ENCODE measurements at places on chromosomes 5 and 9.

- no peak for DNase-seq
These were observed 67.8 kb downstream of the PTCD2 start for GRCh38 chr5:72387985-72388384.

DNA sequence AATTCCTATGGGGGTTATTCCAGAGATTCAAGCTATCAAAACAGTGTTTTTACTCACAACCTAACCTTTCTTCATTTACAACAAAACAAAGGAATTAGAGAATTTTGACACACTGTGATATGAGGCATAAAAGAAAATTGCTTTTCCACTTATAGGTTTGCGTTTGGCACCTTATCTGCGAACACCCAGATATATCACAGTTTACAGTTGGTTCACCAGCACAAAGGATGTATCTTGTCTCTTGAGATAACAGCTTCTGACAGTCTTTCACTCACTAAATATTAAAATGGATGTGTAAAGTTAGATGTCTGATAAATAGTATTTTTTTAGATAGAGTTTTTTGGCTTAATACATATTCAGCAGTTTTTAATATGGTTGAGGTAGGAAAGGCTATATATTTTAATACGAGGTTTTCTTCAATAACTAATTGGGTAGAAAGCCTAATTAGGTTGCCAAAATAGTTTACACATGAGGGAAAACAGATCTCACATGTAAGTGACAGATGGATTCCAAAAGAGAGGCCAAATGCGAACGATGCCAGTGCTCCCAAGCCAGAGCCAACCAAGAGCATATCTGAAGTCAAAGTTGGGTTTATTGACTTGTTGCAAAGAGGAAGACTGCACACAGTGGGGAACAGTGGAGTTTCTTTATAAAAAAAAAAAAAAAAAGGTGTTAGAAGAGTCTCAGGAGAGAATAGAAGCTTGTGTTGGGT, 1495.2 kb downstream of the MAT2B start:
- DNase-seq: no peak

- DNase-seq: no peak
These were observed 409.4 kb downstream of the DMRTA1 start for GRCh38 chr9:22855980-22856379.

DNA sequence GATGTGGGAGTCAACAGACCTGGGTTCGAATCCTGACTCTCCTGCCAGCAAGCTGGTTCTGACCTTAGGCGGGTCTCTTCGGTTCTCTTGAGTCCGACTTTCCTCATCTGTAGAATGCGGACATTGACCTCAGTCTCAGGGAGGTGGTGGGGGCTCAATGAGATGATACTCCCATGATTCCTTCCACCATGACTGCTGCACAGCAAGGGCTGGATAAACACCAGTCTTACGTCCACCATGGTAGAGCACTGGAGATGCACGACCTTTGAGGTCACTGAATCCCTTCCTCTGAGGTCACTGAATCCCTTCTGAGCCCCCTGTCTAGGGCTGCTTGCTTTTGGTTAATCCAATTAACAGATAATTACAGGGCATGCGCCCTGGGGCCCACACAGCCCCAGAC, 12.5 kb upstream of the SMIM23 start:
- DNase-seq: no peak

DNA sequence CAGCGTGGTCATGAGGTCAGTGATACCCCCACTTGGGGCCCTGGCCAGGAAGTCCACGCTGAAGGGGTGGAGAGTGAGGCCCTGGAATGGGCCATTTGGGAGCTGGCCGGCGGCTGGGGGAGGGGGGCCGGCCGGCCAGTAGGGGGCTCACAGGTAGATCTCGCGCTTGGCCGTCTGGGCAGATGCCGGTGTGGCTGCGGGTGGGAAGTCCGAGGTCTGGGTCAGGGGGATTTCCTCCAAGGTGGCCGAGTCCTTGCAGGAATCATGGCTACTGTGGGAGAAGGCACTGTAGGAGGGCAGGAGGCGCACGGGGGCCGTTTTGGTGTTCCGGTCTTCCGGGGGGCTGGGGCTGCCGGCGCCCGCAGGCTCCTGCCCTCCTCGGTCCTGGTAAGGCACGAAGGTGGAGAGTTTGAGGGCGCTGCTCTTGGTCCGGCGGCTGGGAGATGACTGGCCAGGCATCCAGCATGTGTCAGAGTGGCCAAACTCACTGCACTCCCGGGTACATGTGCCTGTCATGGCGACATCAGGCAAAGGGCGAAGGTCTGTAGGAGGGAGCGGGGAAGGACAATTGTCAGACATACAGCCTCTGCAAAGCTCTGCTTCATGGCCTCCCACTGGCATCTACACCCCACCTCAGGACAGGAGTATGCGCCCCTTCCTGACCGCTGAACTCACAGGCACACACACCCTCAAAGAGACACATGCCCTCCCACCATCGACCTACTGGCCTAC, 24.1 kb downstream of the PCDH1 start:
- no peak for DNase-seq

DNA sequence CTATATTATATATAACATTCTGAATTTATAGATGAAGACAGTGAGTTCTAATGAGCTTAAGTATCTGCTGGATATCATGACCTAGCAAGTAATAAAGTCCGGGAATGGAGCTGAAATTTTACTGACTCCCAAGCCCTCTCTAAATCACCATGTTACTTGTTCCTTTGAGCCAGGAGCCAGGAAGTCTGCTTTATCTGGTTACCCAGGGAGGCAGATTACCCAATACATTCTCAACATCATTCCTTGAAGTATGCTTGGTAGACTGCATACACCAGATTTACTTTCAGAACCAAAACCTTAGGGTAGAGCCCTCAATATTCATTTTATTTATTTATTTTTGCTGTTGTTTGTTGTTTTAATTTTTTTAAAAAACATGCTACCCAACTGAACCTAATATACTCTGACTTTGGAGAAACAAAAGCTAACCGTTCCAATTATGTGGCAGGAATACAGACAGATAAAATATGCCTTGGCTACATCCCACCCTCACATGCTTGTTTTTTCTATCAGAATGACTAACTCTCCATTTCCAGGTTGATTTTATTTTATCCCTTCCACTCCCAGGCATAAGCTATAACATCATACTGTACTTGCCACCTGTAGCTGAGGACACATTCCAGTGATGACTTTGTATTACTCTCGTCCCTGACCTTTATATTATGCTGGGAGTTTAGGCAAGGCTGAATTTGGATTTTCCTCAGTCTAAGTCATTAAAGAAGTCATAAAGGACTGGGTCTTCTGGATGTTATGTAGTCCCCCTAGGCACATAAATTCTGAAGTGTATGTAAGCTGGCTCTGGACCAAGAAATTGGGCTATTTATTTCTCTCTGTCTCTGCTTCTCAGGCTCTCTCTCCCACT, 82.0 kb downstream of the YIPF5 start:
- no peak for DNase-seq

- no peak for DNase-seq
These were observed 2.1 kb upstream of the SIT1 start for GRCh38 chr9:35652829-35653209.

DNA sequence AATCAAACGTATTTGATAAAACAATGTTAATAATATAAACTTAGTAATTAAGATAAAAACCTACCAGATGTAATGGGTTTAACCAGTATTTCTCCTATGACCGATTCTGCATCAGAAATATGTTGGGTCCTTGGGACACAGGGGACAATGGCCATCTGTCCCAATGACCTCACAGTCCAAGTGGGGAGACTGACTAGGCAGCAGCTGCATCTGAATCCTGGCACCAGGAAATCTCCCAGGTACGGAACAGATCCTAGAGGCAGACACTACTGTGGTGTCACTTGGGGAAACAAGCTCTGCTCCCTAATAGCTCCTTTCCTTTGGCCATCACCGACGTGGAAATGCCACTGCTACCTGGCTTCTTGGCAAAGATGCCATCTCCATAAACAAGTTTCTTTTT, 81.8 kb upstream of the SARDH start:
- no peak for DNase-seq

- DNase-seq: no peak
These were observed 29.2 kb upstream of the TGFBI start for GRCh38 chr5:135999406-136000139.

GRCh38 chr9:134981829-134982228, 64.1 kb upstream of the FCN1 start:
- DNase-seq: no peak

GRCh38 chr9:136624184-136624951, 38.3 kb upstream of the EGFL7 start:
- no peak for DNase-seq

DNA sequence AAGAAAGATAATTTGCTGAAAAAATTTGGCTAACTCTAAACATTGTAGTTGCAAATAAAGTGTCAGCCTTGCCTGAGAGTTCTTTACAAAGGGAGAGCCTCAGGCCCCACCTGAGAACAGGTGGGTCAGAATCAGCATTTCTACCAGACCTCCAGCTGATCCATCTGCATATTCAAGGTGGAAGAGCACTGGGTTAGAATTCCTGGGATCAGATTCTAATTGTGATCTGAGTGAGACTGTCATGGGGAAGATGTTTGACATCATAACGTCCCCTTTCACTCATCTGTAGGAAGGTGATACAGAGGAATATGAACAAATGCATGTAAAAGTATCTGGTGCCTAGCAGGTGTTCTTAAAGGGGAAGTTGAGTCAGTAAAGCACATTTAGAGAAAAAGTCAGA, 54.6 kb downstream of the FBXL7 start:
- DNase-seq: no peak

DNA sequence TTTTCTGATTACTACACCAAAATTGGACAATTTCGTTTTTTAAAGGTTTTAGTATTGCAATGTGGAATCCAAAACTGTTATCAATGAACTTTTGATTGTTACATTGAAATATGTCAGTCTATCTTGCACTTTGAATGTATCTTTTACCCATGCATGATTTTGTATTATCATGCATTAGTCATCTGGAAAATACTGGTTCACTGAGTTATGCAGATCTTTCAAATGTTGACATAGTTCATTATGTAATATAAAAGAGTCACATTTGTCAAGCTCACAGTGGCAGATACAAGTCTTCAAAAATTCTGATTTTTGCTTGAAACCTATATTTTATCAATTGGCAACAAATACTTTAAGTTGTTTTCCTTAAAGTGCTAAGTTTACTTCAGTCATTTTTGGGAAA, 85.2 kb downstream of the NR3C1 start:
- DNase-seq: no peak

GRCh38 chr5:179153341-179153901, 93.2 kb downstream of the ZNF354C start:
- DNase-seq: no peak

DNA sequence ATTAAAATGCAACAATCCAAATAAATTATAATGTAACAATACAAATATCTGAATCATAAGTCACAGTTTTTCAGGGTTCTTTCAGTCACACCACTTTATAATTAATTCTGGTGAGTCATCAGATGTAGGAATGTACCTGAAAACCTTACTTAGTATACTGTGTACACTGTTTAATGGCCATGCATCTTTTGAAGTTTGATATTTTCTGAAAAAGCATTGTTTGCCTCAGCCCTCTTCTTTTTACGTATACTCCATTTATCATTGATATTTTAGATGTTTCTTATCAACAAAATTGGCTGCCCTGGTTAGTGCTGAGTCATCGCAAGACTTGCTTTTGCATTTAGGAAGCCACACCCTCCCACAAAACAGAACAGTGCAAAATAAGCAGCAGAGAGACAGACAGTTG, 218.6 kb downstream of the PJA2 start:
- no peak for DNase-seq

GRCh38 chr5:107565791-107566767, 104.7 kb downstream of the EFNA5 start:
- no peak for DNase-seq

- DNase-seq: no peak
These were observed 135.3 kb upstream of the WWC1 start for GRCh38 chr5:168156170-168156569.

- no peak for DNase-seq
These were observed 131.6 kb downstream of the PRDM6 start for GRCh38 chr5:123220621-123221146.

- DNase-seq: no peak
These were observed 111.0 kb downstream of the KLHL3 start for GRCh38 chr5:137624786-137625349.

GRCh38 chr9:134882204-134882785, 1.7 kb downstream of the FCN2 start:
- no peak for DNase-seq

DNA sequence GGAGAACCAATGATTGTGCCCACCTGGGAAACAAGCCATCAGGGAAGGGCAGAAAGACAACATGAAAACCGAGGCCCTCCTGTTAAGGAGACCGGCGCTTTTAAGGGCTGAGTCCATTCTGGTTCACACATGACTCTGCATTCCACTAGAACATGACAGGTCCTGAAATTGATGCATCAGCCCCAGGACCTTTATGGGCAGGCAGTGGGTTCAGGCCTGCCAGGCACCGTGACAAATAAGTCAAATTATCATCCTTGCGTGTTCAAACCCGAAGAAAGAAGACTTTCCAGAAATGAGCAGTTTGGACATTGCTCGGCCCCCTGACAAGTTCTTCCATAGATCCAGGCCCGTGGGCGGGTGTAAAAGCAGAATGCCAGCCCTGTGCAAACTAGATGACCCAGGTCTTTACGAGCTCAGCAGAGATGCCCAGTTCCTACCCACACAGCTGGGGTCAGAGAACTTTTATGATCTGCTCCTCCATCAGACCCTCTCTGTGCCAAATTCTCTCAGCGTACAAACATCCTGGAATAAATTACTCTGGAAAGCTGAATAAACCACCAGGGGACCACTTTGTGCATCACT, 295.5 kb upstream of the WWC1 start:
- DNase-seq: no peak

DNA sequence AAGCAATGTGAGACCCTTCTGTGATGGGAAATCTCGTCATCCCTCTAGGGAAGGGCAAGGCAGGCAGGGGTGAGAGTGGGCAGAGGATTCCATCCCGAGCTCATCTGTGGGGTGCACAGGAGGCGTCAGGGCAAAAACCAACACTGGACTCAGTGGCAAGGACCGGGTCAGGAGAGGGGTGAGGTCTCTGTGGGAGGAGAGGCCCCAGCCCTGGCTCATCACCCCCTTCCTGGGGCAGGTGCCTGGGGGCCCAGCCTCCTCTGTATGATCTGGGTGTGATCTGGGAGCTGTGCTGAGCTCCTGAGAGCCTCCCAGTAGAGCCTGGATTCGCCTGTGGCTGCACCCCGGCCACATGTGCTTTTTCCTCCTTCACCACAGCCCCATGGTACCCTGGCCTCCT, 597 bp downstream of the SPATA31E1 start:
- no peak for DNase-seq

GRCh38 chr9:13083366-13083765, 196.1 kb downstream of the MPDZ start:
- no peak for DNase-seq

GRCh38 chr5:139961435-139962157, 81.5 kb downstream of the NRG2 start:
- no peak for DNase-seq
